Fibroblast of villous mesenchyme (primary cell): ENCODE measurements at places on chromosomes 7 and 10. TPM values are rescaled to one million over a fixed set of nuclear protein-coding genes. Genes with fewer than 3 reads are reported as not detected.

DNA sequence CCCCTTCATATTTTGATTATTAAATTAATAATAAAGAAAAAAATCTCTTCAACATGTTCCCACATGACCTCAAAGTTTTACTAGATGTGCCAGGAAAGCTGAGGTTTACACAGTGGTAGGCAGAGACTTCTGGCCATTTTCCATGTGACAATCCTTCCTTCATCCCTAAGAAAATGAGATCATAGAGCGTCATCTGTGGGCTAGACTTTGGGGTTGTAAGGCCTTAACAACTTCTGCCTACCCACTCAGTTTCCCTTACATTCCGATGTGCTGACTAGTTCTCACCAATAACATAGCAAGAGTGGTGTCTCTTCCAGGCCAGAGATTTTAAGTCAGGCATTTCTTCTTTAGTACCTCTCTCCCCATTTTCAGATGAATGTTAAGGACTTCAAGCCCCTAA lies 171.1 kb upstream of the PHF14 start:
- peak; percentile 3 for DNase-seq

- DNase-seq = no peak
These were observed 16.0 kb downstream of the IL6 start for GRCh38 chr7:22743014-22743413.

- no peak for DNase-seq
These were observed 9.3 kb downstream of the KCNH2 start for GRCh38 chr7:150968734-150969372.

DNA sequence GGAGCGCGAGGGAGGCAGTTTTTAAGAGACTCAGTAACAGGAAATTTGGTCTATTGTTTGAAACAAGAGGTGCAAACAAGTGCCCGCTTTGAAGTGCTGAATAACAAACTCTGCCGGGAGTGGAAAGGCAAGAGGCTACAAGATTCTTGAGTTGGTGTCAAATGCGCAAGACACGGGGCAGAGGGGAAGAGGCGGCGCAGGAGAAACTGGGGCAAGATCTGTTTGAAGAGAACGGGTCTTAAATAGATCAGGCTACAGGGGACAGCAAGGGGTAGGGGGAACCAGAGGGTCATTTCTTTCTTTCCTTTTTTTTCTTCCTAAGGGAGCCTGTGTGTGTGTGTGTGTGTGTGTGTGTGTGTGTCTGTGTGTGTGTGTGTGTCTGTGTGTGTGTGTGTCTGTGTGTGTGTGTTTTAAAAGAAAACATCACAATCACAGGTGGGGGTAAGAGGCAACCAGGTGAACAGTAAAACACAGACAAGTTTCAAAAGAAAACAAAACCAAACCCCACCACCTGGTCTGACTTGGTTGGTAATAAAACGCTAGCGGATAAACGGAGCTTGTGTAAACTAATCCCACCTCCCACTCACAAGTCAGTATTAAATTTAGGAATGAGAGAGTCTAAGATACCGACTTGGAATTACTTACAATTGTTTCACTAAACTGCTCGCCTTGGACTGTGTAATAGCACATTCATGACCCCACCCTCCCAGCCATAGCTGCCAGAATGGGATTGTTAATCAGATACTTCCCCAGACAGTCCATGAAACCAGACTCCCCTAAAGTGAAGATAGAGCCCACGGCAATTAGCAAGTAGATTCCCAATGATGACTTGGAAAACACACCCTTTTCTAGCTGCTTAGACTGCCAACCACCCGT lies 13.1 kb upstream of the CUX1 start:
- DNase-seq = no peak

- DNase-seq = no peak
These were observed 537.3 kb downstream of the TNS3 start for GRCh38 chr7:47044625-47045024.

- no peak for DNase-seq
These were observed at the start of gene SORCS1 for GRCh38 chr10:107163881-107164861. TSS of gene SORCS1 (minus strand) at chr10:107164706.

GRCh38 chr7:106731646-106732444 lies 70.9 kb upstream of the CCDC71L start:
- no peak for DNase-seq

- DNase-seq = no peak
These were observed 87.0 kb downstream of the IPMK start for GRCh38 chr10:58180666-58181065.

DNA sequence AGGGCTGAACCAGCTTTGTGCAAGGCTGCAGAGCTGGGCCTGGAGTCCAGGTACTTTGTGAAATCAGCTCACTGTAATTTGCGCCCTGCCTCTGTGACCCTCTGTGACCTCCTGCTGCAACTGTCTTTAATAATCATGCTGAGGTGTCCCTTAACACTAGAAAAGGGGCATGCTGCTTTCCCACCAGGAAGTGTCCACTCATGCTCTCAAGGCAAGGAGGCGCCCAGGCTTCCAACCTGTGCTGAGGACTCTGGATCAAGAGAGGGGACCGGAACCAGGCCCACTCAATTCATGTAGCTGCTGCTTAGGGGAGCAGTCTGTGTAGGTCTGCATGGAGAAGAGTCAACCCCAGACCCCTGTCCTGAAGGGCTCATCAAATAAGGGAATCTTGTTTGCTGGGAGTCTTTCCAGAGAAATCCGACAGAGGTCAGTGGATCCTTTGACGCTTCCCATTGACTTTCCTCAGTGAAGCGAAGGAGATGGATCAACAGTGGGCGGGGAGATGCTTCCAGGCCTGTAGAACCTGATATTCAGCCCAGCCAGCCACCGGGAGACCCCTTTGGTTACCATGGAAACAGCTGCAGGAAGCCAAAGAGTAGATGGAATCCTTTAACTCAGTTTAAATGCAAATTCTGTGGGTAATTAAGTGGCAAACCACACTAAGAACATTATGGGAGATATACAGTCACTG lies 945.9 kb downstream of the GRID1 start:
- DNase-seq = no peak

DNA sequence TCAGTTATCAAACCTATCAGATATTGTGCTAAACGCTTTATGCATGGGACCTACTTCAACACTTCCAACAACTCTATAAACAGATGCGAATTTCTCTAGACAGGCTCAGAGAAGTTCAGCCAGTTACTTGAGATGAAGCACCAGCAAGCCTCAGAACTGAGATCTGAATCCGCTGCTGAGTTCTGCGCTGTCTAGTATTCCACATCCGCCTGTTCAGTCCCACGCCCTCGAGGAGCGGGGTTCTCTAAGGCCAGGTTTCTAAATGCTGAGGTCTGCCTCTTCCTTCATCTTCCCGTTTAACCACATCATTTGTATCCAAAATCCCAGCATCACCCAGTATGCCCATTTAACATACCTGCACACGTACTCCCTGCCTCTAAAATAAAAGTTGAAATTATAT lies 297.8 kb upstream of the ZNF32 start:
- no peak for DNase-seq

DNA sequence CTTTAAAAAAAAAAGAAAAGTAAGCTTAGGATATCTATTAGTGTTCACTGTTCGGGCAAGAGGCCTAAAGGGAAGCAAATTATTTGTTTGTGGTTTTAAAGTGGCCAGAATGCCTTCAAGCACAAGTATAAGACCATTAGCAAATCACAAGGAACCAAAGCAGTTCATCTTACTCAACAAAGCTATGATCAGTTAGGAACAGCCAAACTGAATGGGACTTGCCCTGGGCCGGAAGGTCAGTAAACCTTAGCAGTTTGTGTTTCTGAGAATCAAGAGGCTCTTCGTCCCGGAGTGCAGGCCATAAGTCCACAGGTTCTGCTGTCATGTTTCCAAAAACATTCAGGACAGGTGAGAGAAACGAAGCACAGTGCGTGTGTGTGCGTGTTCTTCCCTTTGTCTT lies 4.5 kb downstream of the FBXW4 start:
- no peak for DNase-seq

DNA sequence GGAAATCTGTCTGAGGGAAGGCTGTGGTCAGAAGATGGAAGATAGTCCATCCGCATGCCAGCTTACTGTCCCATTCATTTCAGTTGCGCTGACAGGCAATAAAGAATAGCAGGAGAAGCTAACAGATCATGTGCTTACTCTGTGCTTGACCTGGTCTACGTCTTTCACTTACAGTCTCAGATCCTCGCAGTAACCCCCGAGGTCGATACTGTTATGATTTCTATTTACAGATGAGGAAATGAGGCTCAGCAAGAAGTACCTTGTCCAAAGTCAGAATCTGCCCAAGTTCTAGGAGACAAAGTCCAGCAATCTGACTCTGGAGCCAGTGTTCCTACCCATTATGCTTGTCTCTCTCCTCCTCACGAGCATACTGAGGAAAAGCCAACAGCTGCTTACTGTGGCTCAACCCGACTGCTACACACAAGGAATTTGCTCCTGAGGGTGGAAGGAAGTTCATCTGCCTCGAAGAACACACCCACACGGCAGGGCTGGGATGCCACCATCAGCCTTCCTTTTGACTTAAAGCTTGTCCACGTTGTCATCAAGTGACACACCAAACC lies 74.2 kb downstream of the MINPP1 start:
- peak; percentile 57 for DNase-seq

DNA sequence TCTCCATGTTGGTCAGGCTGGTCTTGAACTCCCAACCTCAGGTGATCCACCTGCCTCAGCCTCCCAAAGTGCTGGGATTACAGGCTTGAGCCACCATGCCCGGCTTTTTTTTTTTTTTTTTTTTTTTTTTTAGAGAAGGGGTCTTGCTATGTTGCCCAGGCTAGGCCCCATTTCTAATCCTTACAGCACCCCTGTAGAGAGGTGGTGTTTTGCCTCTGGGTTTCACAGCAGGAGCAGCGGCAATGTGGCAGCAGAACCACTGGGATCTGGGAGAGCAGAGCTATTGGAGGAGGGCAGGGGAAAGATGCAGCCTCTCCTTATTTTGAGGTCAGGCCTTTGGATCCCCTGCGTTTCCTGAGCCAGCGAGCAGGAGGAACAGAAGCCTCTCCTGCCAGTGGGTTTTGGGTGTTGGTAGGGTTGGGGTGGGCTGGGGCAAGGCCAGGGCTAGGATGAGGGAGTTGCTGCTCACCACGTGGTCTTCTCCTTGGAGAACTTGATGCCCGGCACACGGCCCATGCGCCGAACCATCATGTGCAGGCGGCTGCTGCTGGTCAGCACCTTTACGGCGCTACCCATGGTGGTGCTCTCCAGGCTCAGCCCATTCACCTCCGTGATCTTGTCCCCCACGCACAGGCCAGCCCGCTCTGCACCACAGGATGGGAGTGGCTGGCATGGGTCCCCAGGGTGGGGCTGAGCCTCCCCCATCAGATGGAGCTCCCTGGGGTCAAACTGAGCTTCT lies 7.8 kb downstream of the PDZD7 start:
- DNase-seq = no peak

FAM185A gene
- total RNA-seq = 8.2 and 8.4 TPM in 2 replicates

DNA sequence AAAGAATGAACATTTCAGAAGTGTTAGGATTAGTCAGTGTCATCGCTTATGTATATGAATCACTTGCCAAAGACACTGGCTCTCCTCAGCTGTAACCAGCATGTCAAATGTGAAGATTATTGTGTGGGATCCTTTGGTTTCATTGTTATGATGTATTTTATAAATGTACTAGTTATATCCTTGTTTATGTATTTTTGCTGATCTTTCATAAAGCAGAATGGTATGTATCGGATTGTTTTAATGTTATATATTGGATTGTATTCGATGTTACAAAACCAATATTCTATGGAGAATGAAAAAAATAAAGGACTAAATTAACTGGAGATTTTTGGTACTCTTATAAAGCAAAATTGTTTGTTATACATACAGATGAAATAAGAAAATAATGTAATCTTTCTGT lies 49.2 kb downstream of the ACADSB start:
- DNase-seq = no peak

DNA sequence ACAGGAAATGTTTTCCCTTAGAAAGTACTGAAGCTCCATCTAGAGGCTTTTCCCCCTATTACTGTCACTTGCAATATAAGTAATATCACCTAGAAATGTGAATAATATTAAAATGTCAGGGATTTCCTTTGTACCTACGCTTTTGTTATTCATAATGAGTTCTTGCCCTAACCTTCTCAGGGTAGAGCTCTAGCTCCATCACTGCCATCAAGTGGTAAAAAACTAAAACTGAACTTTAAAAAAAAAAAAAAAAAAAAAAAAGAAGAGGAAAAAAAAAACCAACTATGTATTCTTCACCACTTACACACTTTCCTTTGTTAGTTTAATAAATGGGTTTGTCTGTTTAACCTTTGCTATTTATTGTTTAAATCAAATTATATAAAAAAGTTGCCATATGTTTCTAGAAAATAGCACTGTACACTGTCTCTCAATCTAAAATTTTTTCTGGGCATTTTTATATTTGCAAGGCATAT lies 49.9 kb downstream of the DNAJC1 start:
- peak; percentile 37 for DNase-seq

DNA sequence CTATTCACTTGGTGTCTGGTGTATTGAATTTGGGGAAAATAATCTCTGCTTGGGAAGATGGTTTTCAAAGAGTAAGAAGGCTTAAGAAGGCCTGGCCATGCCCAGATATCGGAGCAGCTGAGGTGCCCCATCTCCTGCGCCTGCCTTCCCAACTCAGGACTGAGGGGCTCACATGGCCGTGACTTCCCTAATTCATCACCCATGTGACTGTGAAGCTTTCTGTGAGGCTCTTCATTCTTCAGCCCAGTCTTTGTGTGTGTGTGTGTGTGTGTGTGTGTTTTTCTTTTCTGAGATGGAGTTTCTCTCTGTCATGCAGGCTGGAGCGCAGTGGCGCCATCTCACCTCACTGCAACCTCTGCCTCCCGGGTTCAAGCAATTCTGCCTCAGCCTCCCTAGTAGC lies 53.2 kb downstream of the PROSER2 start:
- no peak for DNase-seq

EMX2 gene
- total RNA-seq = 4.5 and 10.8 TPM in 2 replicates

RBP3 gene
- total RNA-seq = not detected in 2 replicates

CREB5 gene
- 6.0 and 9.3 TPM in 2 replicates for total RNA-seq

DNA sequence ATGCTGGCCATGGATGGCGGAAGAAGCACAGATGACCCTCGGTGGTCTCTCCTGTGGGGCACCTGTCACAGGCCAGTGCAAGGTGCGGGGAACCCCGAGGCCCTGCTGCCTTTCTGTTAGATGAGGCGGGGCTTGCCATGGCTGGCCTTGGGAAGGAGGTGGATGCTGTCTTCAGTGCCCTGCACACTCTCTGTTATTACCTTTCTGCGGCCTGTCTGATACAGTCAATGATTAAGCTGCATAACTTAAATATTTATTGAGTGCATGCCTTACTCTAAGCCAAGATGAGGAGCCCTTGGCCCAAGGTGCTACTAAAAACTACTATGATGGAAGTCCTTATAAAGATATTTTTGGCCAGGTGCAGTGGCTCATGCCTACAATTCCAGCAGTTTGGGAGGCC lies 36.7 kb upstream of the MNX1 start:
- DNase-seq = no peak

- DNase-seq = no peak
These were observed 78.8 kb downstream of the FAM13C start for GRCh38 chr10:59283456-59284091.

DNA sequence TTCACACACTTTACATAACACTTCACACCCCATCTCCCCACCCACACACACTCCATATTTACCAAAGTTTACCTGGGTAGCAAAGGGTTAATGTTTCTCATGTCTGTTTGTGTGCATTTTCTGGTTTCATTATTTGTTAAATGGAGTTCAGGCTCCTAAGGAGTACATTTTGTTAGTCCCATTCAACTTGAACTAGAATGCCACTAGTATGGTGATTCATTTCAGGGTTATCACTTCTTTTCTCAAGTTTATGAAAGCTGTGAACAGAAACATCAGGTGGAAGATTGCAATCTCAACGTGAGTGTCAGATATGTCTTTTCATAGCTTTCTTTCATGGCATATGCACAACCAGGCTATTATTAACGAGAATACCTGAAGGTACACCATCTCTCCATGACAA lies 1027.5 kb downstream of the GATA3 start:
- no peak for DNase-seq
